ENCODE measurements at places on chromosomes 16 and 17.

- no peak for DNase-seq
Observed at GRCh38 chr16:82603784-82604411, 22.9 kb upstream of the CDH13 start.

GRCh38 chr16:49854796-49855203 is 1.1 kb downstream of the ZNF423 start:
- no peak for DNase-seq

GRCh38 chr16:82384949-82385348 is 214.9 kb upstream of the MPHOSPH6 start:
- DNase-seq, result no peak

DNA sequence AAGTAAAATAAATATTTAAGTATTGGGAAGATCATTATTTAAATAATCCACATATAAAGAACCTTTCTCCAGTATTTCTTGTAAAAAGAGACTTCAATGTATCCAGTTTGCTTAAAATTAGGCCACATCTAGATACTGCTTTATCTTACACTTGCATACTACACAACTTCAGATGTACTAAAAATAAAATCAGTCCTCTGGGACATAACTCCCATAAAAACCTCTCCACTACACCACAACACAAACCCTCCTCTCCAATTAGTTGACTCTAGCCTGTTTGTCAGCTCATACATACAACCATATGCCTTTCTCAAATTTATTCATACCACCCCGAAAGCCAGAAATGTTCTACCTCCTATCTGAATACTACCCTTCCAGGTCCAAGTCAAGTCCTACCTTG is 21.6 kb downstream of the SPOP start:
- no peak for DNase-seq

GRCh38 chr17:33924104-33924503 is 331.0 kb upstream of the CCL2 start:
- no peak for DNase-seq

DNA sequence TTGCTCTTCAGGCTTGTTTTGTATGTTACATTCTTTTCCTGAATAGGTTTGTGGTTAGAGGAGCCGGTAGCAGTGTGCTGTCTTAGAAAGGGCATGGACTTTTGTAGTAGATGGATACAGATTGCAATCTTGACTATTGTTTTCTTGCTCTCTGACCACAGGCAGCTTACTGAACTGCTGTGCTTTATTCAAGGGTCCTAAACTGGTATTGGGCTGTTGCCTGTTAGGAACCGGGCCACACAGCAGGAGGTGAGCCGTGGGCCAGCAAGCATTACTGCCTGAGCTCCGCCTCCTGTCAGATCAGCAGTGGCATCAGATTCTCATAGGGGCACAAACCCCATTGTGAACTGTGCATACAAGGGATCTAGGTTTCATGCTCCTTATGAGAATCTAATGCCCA is 373.9 kb downstream of the CPPED1 start:
- no peak for DNase-seq

DNA sequence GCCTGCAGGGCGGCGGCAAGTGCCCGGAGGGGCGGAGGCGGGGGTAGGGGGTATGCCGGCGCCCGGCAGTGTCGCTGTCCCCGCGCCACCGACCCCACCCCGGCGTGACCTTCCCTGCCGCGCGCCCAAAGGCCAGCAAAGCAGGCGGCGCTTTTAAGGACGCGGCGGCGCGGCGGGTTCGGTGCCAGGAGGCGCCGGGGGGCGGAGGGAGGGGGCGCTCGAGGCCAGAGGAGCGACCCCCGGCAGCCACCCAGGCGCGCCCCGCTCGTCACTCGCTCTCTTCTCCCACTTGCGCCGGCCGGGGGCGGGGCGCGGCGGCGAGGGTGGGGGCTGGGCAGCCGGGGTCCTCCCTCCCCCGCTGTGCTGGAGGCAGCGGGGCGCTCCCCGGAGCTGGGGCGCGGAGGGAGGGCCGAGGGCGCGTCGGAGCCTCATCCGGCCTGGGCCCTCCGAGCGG is 8.6 kb upstream of the BAHCC1 start:
- DNase-seq, result no peak

DNA sequence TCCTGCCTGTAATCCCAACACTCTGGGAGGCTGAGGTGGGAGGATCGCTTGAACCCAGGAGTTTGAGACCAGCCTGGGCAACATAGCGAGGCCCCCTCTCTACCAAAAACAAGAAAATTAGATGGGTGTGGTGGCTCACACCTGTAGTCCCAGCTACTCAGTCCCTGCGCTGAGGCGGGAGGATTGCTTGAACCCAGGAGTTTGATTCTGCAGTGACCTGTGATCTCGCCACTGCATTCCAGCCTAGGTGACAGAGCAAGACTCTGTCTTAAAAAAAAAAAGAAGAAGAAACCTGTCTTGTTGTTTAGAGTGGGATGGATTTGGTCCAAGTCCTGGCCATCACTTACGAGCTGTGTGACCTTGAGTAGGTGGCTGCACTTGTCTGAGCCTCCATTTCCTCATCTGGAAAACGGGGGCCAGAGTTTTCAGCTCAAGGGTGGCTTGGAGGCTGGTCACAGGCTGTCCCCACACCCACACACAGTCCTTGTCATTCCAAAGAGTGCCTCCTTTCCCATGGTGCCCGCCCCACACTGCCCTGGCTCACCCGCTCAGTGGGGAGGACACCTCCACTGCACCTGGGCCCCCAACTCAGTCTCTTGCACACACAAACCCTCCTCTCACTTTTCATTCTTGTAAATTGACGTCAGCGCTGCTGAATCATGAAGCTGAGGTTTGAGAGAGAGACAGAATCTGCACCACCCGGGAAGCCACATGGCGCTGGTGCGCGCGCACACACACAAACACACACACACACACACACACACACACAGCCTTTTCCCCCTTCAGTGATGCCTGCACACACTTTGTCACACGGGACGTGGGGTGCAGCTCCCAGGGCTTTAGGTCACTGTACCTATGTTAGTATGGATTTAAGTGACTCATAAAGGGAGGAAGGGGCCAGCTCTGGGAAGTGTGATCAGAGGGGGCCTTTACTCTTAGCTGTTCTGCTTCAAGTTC is 4.2 kb downstream of the SOCS1 start:
- DNase-seq, result peak; percentile 60

DNA sequence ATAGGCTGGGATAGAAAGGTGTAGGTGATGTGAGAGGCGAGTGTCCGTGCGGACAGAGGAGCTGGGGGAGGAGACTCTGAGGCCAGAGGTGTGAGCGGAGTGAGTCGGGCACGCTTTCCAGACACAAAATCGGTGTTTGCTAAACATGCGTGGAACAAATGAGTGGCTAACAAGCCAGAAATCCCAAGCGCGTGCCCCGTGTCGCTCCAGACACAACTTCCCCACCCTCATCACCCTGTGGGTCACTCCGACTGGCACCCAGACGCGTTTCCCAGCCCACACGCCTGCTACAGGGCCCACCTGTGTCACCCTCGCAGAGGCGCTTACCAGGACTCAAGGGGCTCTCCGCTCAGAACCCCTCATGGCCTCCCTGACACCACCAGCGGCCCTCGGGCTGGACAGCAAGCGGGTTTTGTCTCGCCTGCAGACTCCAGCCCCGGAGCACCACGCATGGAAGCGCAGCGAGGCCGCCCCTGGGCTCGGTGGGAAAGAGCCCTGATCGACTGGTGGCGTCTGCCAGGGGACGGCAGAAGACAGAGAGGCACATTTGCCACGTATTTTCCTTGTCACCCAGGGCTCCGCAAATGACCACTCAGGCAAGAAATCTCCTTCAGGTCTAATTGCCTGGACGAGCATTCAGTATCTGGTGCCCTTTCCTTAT is 6.0 kb upstream of the RPH3AL start:
- no peak for DNase-seq

DNA sequence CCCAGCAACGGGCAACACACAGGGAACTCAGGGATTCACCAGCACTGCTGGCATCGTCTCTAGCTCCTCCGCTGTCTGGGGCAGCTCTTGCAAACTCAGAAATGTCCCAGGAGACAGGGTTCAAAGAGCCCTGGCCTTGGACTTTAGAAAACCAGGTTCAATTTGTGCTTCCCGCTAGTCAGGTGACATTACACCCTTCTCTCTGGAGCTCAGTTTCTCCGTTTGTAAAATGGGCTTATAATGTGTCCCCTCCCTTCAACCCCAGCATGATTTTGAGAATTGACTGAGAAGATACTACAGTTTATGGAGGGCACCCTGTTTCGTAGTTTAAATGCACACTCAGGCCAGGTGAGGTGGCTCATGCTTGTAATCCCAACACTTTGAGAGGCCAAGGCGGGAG is 1.9 kb upstream of the MYCBPAP start:
- DNase-seq, result no peak

GRCh38 chr17:45573924-45574770 is 83.6 kb upstream of the PLEKHM1 start:
- DNase-seq, result no peak

DNA sequence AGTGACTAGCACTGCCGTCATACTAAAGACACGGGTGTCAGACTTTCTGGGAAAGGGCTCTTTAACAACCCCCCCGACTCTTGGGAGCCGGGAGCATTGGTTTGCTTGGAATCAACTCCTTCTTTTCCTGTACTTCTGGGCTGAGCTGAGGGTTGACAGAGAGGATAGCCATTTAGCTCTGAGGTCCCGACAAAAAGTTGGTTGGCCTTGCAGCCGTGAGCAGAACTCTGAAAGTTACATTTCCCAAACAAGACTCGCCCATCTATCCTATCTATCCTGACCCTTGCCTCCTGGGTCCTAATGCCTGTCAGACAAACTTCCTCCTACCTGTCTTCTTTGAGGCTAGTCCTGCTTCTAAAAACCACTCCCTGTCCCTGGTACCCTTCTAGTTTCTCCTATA is 460.8 kb upstream of the TOM1L1 start:
- DNase-seq, result no peak

GRCh38 chr16:67652578-67653127 is 7.4 kb downstream of the ACD start:
- no peak for DNase-seq

DNA sequence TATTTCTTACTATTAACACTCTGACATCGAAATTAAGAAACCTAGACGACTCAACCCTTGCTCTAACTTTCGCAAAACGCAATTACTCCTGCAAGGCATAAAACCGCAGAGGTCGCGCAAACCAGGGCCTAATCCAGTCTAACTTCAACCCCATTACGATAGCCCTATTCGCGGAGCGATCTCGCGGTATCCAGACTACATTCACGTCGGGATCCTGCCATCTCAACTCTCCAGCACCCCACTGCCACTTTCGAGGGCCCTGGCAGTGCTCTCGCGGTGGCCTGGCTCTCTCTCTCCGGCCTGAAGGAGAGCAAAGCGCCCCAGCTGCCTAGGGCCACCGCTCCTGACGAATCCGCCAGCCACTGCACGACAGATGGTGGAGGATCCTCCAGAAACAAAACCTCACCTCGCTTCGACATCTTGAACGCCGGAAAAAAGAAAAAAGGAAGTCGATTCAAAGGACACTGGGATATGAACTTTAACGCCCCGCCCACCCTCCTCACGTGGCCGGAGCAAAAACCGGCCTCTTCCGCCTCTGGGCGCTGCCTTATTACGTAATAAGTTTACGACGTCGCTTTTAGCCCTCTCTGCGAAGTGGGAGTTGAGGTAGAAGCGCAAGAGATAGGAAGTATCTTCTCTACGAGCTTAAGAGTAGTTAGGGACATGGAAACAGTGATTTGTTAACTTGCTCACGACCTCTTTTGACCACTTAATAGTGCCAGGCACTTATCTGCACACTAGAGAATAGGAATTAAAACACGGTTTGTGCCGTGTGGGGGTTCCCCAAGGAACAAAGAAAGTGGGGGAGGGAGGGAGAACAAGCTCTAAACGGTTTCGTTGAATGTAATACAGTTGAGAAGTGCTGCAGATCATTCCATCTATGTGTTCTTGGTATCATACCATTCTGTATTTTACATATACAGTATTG is at the start of gene RPL23:
TSS of gene RPL23 (minus strand) at position 430 of the 928 bp plus-strand sequence. CDS start at position 419, 11 bp downstream.
- peak; percentile 81 for DNase-seq

DNA sequence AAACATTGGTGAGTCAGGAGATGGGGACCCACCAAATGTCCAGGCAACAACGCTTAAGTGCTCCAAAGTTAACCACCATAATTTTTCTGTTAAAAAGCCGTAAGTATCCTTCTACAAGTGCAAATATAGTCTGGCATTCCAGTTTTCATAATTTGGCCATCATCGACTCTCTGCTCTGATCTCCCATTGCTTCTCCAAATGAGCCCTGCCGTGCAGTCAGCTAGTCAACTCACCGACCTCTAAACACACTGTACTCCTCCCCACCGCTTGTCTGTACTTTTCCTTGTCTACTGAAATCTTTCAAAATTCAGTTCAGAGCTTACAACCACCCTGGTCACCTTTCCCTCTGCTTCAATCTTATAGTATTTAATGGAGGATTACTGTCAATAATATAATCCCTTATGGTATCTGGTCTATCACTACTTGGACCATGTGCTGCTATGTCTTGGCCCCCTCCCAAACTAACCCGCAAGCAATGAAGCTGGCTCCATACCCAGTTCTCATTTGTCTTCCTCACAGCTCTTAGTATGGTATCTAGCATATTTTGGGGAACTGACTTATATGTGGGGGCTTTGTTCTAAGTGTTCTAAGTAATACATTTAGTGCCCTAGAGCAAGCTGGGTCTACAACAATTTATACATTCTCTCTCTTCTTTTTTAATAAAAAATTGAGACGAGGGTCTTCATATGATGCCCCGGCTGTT is 52.7 kb upstream of the SLC25A19 start:
- DNase-seq, result no peak
